Cardiac muscle cell (in vitro differentiated cells and primary cell): ENCODE measurements at places on chromosomes 3 and 15.
A peak's percentile ranks its signal among the peaks of the same experiment; 100 is the strongest.

DNA sequence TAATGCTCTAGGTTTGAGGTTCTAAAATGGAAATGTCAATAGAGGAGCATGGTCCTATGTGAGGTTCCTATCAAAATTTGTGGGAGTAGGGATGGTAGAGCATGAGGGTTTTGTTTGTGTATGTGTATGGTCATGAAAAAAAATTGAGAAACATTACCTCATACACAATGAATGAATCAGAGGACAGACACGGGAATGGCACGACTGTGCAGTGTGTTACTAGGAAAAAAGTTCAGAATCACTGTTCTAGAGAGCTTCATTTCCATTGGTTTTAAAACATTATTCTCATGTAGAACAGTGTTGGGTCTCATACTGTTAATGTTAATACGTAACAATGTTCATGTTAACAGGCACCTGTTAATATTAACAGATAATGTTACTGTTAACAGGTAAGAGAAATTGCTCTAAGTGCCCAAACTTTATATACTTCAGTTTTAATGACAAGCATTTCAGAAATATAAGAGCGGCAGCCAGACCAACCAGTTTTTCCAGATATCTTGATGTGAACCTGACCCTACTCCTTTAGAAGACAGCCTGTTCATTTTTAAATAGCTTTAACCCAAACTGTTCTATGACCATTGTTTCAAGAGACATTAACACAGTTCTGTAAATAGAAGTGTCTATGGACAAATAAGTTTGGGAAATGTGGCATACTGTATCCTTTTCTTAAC, 48.0 kb downstream of the SLC15A2 start:
- no peak for DNase-seq

DNA sequence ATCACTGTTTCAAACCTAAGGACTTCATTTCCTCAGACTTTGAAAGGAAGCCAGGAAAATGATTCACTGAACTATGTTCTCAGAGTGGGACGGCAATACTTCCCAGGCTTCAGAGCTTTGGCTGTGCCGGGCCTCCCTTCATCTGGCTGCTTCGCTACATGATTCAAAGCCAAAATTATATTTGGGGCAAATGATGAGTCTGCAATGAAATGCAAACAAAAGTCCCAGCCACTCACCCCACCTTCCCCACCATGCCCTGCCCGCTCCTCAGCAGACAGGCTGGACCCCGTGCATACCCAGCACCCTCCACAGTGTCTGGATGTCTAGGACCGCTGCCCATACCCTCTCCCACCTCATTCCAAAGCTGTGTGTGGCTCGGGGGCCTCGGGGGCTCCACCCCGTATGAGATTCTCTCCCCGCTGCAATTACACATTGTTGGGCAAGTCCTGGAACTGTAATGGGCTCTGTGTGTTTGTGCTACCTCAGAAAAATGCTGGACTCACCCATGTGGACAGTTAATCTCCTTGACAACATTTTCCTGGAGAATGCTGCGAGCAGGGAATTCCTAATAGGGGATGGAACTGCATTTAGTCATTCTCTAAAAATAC, 32.2 kb downstream of the ATP10A start:
- DNase-seq = peak; percentile 80

- no peak for DNase-seq
Measured at GRCh38 chr3:160152638-160153037, 72.6 kb upstream of the C3orf80 start.

- no peak for DNase-seq
Measured at GRCh38 chr3:154223519-154223918, 100.8 kb downstream of the DHX36 start.

- DNase-seq = no peak
Measured at GRCh38 chr3:4987538-4988296, 8.5 kb downstream of the BHLHE40 start.

DNA sequence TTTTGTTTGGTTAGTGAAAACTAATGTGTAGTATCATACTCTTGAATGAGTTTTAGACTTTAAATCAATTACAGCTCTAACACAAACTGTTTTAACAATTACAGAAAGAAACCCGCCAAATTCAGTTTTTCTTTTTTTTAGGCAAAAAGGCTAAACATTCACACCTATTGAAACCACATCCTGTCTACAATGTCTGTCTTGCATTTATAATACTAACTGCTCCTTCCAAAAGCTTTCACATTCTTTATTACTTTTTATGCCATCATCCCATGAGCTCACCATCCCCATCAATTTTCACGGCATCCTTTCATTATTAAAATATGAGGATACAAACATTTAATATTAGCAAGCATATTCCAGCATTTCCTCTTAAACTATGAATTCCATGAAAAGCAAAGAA, 593.3 kb downstream of the FOXP1 start:
- DNase-seq = no peak

DNA sequence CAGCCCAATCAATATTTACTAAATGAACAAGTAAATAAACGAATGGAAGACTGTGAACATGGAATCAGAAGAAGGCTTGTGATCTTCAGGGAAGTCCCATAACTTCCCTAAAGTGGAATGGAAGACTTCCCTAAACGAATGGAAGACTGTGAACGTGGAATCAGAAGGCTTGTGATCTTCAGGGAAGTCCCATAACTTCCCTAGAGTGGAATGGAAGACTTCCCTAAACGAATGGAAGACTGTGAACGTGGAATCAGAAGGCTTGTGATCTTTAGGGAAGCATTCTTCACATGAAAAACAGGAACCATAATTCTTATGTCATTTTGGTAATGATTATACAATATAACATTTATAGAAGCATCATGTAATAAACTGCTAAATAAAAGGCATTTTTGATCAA, 38.8 kb downstream of the EOGT start:
- DNase-seq = no peak

DNA sequence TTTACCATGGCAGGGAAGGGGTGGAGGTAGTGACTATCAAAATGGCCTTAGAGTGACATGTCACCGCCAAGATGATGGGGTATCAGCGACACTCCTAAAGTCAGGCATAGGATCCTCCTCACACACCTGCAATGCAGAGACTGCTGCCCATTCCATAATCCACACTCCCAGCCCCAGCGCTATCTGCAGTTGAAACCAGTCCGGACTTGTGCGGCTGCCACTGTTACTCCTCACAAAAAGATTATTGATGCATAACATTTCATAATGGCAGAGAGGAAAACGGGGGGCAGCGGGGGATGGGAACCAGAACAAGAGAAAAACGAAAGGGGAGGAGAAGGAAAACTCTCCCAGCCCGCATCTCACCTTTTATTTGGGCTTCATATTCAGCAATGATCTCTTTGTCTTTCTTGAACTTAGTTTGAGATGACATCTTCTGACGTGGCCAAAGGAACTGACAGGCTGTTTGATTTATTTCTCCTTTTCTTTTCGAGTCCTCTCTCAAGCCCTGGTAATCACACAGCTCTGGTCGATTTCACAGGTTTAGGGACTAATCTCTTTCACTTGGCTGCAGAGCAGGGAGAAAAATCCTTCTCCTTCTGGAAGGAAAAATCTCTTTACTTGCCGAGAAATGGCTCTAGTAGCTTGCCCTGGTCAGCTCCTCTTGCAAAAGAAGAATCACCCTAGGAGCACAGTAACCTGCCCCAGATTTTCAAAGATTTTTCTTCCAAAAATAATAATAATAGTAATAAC, 749 bp downstream of the SRGAP3 start:
- no peak for DNase-seq

GRCh38 chr15:57321973-57322601, 54.2 kb upstream of the CGNL1 start:
- no peak for DNase-seq

DNA sequence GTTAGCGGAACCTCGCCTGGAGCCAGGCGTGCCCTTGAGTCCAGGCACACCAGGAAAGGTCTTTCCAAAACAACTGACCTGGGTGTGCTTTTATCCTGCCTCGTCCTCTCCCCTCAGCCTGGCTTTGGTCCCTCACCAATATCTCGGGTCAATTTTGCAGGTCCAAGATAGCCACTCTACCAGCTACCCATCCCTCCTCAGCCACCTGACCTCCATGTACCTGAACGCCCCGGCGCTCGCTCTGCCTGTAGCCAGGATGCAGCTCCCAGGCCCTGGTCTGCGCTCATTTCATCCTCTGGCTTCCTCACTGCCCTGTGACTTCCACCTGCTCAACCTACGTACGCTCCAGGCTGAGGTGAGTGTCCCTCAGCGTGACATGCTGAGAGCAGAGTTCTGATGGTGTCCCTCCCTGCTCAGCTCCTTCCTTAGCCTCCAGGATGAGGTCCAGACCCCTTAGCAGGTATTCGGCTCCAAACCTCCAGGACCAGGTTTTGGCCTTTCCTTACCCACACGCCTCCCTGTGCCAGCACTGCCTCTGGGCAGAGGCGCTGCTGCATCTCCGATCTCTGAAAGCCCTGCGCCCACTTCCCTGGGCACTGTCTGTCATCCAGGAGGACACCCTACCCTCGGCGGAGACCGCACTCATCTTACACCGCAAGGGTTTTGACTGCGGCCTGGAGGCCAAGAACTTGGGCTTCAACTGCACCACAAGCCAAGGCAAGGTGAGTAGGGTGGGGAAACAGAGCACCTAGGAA, 14.1 kb downstream of the HDDC3 start:
- no peak for DNase-seq

DNA sequence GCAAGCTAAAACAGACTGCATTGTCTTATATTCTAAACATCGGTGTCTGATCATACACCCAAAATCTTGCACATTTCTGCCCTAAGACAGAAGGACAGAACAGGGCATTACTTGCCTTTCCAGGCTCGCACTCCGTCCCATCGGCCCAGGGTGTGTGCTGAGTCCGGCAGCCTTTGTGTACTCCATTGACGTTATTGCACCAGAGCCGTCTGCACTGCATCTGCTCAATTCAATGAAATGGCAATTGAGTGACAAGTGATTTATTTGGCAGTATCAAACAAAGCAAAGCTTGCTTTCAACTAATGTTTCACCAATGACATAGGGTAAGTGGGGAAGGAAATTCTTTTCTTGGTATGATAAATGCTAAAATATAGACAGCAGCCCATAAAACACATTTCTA, 40.0 kb downstream of the ADAMTS9 start:
- no peak for DNase-seq

DNA sequence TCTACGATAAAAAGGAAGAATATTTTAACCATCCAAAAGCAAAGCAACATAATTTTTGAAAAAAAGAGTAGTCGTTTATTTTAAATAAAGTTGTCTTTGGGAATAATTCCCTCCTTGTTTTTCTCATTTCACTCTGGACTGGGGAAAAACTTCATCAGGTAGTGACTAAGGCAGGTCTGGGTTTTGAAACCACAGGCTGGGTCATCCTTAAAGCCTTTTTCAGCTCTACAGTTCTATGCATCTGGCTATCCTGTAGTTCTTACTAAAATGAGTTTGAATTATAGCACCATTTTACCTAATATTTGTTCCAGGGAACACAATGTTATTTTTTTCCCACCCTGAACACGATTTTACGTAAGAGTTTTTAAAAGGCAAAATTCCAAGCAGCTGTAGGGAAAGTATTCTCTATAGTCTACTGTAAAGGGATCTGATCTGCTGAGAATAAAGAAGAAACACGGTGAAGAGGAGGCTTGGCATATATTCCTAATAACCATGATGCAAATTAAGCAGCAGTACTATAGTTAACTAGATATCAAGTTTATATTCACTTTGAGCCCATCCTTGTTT, 107.7 kb downstream of the OSBPL10 start:
- no peak for DNase-seq

DNA sequence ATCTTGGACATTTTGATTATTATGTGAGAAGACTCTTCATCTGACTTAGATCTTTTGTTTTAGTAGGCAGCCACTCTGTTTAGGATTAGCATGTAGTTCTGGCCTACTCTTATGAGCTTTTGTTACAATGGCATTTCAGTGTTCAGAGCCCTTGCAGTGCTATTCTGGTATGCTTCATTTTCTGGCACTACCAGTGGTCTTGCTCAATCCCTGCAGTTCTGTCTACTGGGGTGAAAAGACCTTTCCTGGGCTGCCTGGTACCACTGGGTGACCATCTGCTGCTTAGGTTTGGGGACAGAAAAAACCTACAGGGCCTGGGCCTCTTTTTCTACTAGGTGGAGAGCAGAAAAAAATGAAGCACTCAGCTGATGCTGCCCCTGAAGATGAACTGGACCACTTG, 42.5 kb downstream of the IL16 start:
- peak; percentile 71 for DNase-seq

GRCh38 chr15:48858401-48858800, 19.5 kb upstream of the EID1 start:
- DNase-seq = peak; percentile 57

DNA sequence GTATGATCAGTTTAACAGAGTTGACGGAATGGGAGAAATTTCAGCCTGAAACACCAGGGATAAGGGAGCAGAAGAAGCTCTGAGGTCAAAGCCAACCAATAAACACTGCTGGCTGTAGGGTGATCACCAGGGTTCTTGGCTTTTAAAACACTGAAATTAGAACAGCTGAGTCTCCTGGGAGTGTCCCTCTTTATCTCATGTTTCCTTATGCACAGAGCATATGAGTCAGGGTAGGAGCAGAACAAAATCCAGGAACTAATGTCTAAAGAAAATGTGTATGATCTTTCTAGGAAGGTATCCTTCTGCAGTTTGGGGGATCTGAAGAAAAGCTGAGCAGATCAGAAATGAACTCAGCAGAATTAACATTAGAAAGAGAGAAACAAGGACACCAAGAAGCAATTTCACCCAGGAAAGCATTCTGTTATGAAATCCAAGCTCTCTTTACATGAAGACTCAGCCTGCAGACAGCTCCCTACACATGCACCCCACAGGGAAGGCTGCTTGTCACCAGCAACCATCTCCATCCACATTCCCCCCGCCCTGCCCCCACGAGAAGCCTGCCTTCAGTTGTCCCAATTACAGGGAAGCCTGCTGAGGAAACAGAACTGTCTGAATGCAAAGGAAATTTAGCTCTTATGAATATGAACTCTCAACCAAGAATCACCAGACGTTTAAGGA, 469.7 kb downstream of the PDCD6IP start:
- no peak for DNase-seq

- no peak for DNase-seq
Measured at GRCh38 chr3:90035643-90036042, 928.2 kb downstream of the EPHA3 start.

DNA sequence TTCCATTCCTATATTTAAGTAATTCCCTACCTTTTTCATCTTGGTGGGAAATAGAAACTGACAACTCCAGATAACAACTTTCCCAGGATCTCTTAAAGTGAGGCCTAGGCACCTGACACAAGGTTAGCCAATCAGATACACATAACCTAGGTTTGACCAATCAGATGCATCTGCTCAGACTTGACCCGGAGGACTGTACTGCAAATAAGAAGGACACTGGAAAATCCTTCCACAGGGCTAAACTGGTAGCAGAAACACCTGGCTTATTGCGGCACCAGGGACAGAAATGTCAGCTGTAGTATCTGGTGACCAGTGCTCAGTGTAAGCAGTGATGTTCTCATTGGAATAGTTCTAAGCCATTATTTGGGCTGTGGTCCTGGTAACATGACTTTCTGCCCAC, 204.5 kb upstream of the SLCO3A1 start:
- DNase-seq = no peak

DNA sequence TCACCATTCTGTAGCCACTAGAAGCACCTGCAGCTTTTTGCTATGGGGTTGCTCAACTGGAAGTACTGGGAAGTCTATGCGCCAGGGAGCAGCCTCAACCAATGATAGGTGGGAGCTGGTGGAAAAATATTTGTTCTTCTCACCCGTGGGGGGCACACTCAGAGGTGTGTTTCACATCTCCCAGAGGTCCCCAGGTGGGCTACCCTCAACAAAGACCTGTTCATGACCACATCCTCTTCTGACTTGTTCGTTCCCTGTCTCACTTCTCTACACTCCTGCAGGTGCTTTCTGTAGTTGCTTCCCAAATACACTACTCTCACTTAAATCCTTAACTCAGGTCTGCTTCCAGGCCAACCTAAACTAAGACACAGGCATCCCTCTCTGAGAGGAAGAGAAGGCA, 3.6 kb downstream of the CAMP start:
- DNase-seq = no peak
